ENCODE measurements at places on chromosomes 2 and 18.

DNA sequence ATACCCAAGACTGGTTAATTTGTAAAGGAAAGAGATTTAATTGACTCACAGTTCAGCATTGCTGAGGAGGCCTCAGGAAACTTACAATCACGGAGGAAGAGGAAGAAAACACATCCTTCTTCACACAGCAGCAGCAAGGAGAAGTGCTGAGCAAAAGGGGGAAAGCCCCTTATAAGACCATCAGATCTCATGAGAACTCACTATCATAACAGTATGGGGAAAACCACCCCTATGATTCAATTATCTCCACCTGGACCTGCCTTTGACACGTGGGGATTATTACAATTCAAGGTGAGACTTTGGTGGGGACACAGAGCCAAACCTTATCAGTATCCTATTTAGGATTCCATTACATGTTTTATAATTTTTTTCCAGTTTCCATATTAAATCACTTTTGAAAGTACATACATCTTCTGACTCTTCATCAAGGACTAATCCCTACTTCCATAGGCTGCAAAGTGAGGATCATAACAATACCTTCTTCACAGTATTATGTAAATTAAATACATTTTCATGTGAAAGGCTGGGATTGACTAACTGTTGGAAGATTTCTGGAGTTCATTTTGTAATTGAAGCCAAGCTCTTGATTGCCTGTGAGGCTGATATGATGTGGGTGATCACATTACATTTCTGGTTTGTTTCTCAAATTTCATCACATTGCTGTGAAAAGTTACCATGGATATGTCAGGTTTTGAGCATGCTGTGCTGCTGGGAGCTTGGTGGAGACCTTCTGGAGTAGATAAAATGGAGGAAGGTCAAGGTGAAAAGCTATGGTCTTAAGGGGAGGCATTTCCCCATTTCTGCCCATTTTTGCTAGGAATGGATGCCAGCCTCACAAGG lies 31.7 kb upstream of the CERS6 start:
- DNase-seq = no peak

DNA sequence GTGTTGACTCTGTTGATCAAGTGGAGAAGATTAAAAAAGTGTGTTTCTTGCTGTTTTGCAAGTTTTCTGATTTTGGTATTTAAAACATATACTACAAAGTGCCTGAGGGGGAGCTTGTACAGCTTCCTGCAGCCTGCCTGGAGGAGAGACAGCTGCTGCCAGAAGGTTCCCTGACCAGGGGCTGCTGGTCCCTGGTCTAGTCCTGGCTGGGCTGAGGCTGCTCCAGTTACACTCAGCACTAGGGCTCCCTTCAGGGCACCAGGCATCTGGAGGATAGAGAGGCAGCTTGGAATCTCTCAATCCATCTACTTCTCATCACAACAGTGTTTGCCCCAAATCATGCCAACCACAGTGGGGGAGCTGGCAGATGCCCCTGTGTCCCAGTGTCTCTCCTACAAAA lies 4.8 kb downstream of the MC2R start:
- no peak for DNase-seq

- DNase-seq = no peak
Measured at GRCh38 chr2:7609556-7609955, 692.3 kb downstream of the RNF144A start.

GRCh38 chr2:240463866-240464481 lies 28.5 kb downstream of the GPC1 start:
- DNase-seq = no peak

- no peak for DNase-seq
Measured at GRCh38 chr2:72133721-72134407, 13.8 kb downstream of the CYP26B1 start.

DNA sequence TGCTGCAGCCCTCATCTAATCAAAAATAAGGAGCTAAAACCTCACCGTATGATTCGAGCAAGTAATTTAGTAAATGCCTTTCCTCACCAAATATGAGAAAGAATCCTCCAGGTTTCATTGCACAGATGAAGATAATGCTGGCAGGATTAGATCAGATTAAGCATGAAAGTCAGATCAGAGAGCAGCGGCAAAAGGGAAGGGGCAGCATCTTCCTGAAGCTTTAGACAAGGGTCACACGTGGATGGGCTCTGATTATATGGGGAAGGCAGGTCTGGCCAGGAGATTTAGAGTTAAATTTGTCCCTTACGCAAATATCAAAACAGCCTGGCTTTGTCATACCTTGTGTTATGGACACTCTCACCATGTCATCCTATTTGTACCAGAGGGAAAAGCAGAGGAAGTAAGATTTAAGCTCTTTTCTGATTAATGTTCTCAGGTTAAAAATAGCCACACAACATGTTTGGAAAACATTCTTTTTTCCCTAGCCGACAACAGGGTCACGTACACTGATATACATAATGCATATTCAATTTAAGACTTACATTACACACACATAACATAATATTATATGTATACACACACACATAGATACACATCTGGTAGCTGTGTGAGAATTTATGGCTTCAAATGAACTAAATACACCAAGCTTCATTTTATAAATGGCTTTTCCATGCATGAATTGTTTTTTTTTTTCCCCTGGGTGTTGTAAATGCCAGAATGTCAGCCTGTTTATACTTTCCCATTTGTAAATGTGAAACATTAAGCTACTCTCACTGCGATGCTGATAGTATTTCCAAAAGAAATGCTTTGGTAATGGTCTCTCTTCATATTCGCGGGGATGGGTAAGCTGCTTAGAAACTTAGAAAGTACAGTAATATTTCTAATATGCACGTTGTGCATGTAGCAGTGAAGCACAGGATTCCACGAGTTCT lies 196.3 kb upstream of the SIX3 start:
- DNase-seq = no peak

DNA sequence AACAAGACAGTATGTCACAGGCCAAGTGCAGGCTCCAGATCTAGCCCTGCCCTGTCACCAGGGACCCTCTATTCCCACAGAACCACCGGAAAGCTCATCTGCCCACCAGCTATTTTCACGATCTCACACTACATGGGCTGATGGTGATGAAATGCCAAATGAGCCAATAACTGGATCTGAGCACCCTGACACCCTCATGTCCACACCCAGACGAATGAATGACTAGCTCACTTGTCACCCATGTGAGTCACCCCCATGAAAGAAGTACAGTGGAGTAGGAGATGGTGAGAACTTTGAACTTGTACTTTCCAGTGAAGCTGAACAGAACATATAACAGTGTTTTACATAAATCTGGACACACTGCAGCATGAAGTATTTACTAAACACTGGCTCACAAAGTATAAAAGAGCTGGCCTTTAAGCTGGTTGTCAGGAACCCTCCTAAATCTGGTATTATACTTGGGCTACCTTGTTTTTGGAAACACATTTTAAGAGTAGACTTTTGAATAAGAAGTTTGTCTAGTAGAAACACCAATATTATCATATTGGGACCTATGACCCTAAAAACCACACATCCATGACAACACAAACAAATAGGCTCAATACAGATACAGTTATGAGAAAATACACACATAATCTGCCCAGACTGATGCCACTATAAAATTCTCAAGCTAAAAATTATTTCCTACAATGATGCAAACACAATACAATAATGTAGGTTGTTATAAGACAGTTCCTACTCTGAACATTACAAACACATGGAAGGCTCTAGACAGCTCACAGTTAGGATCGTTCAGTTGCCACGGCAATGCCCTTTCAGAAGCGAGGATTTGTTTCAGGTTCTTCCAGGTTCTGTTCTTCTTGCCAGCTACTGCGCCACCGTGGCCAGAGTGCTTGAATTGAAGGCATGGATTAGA lies 19.0 kb downstream of the INO80C start:
- peak; percentile 52 for DNase-seq

DNA sequence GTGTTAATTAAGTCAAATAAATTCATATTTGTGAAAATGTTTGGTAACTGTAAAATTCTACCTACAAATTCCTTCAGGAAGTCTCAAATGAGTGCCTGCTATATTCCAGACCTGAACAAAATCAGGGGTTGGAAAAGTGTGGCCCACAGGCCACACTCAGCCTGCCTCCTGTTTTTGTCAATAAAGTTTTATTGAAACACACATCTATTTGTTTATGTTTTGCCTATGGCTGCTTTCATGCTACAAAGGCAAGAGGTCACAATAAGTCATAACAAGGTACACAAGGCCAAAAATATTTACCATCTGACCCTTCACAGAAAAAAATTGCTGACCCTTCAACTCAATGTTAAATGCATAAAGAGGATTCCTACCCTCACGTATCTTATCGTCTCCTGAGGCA lies 581.7 kb downstream of the ARHGAP15 start:
- DNase-seq = no peak

- DNase-seq = no peak
Measured at GRCh38 chr2:239948100-239948881, 76.9 kb downstream of the NDUFA10 start.

DNA sequence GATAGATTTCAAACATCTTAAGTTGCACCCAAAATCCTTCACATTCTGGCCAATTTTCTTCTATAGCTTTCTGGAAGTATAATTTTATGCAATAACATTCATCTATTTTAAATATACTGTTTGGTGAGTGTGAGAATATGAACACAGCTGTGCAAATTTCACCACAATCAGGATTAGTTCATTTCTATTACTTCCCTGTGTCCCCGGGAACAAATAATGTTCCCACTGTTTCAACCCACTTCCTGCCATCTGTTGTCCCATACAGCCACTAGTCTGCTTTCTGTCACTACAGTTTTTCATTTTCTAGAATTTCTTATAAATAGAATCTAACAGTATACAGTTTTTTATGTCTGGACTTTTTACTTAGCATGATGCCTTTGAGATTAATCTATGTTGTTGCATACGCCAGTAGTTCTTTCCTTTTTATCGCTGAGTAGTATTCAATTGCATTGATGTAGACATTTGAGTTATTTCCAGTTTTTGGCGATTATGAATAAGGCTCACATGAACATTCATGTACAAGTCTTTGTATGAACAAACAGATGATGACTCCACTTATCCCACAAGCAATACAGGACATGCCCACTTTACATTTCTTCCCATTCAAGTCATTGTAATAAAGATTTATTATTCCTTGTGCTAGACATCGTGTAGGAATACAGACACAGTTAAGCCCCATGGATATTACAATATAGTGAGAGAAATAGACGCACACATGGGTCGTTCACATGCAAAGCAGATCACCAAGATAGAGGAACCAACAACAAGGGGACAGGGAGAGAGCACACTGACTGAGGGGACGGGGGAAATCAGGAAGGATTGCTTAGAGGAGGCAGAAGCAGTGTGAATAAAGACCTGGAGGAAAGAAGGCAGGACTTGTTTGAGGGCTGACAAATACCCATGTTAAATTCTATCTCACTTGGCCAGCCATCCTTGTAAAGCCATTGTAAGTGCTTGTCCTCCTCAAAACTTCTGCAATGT lies 72.9 kb upstream of the PAX8 start:
- no peak for DNase-seq

DNA sequence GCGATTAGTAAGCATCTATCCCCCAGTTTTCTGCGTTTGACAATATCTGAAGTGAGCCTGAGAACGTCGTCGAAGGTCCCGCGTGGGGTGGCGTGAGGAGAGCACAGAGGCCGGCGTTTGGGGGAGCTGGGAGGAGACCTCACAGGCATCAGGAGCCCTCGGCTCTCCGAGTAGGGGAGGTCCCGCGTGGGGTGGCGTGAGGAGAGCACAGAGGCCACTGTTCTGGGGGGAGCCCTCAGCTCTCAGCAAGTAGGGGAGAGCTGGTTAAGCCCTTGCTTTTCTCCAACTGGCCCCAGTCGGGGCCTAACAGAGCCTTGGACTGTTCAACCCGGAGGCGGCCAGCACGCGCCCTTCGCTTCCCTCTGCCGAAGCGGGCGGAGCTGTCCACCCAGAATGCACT lies 134.3 kb downstream of the NFATC1 start:
- no peak for DNase-seq

DNA sequence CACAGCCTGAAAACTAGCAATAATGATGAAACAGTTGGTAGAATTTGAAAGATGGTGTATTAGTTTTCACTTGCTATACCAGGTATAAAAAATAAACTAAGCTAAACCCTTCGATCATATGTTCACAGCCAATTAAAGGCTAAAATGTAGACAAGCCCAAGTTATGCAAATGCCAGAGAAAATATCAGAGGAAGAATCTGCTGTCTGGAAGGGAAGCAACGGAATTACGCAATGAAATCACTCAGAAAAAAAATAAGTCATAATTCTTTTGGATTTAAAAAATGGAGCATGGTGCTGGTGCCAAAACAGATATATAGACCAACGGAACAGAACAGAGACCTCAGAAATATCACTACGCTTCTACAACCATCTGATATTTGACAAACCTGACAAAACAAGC lies 108.3 kb downstream of the ARL4C start:
- no peak for DNase-seq

GRCh38 chr2:160054984-160055725 lies 7.3 kb downstream of the PLA2R1 start:
- DNase-seq = no peak

DNA sequence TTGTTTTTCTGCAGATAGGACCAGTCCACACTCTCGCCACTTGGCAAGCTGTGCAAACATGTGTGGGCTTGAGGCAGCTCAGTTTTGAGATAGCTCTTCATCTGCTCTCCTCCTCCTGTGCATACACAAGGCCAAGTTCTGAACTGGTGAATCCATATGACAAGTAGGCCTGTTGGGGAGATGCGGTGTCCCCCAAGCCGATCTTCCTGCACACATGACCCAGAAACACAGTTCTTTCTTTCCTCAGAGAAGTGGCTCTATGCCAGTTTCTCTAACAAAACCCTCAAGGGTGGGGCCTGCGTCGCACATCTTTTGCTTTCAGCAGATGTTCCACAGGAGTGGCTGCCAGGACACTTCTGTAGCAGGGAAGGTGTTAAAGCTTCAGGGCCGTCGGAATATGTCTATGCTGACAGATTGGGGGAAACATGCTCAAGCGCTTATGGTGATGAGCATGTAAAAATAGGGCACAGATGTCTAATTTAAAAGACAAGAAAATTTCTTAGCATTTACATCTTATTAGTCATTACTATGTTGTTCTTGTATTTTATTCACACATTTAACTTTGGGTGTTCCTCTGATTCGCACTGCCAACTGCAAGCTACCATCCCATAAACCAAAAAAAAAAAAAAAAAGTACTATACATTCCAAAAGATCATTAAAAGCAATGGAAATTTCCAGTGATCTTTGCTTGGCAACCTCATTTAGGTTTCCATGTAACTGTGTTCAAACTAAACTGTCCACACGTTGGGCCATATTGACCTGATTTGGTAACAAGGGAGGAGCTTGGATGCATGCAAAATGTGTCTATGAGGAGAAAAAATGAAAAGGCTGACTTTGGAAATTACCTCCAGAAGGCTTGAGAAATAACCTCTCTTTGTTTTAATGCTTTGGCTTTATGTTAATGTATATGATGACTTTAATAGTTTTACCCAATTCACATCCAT lies 1055.5 kb upstream of the KLHL29 start:
- no peak for DNase-seq

- no peak for DNase-seq
Measured at GRCh38 chr2:118833716-118834439, 13.6 kb downstream of the EN1 start.
